SJCRH30 (cell line): ENCODE measurements at places on chromosomes 11 and 22. TPM values are rescaled to one million over a fixed set of nuclear protein-coding genes. Genes with fewer than 3 reads are reported as not detected.

GRCh38 chr11:65108469-65109123 is 3.1 kb upstream of the TM7SF2 start:
- H3K4me3 ChIP-seq: no peak overlapping the region
- no peaks in the 10 kb centered on the region for H3K27me3 ChIP-seq
- H3K4me1 ChIP-seq: peaks cover 2% of the 10 kb centered on the region; the same call in 1 of the 2 replicates
- H3K36me3 ChIP-seq: no peaks in the 10 kb centered on the region

TKFC gene
- total RNA-seq: 15.3 and 17.7 TPM in 2 replicates

DNA sequence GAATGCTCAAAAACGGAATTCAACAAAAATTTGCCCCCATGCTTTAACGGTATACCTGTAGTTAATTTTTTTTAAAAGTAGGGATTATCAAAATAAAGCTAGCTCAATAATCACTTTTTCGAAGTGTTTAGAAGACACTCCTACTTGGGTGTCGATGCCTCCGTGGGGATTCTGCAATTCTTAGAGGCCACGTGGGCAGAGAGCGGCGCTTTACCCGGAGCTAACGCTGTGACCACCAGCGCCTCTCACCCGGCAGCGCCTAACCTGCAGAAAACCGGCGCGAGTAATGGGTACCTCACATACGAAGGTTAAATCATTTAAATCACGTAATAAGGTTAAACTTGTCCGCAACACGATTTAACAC is 583 bp downstream of the TAF1D start:
- DNase-seq: peak; percentile 46
- peak overlapping the region; percentile 98 for H3K4me3 ChIP-seq
- H3K4me1 ChIP-seq: peaks cover 3% of the 10 kb centered on the region
- H3K27ac ChIP-seq: peak overlapping the region; percentile 95
- H3K27me3 ChIP-seq: no peaks in the 10 kb centered on the region
- H3K36me3 ChIP-seq: peaks cover 49% of the 10 kb centered on the region

DNA sequence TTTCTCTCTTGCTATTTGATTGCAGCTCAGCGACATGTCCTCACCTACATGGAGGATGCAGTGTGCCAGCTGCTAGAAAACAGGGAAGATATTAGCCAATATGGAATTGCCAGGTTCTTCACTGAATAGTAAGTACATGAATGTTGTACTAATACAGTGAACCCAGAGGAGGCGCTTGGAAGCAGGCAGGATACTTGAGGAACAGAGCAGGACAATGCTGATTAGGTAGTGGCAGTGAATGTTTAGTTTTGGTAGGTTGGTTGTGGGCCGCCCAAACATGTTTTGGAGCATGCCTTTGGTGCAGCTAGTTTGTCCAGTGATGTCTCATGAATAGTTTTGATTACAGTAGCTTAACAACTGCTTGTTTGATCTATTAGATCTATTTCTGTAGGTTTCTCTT is 50.6 kb downstream of the CSTPP1 start:
- no peaks in the 10 kb centered on the region for H3K4me1 ChIP-seq
- no peak for DNase-seq
- H3K27ac ChIP-seq: no peak overlapping the region
- H3K4me3 ChIP-seq: no peak overlapping the region
